MM.1S (cell line): ENCODE measurements at places on chromosomes 3 and 15.

- DNase-seq: no peak
- H3K27ac ChIP-seq: no peak overlapping the region
- no peaks in the 10 kb centered on the region for H3K4me1 ChIP-seq
- H3K36me3 ChIP-seq: no peaks in the 10 kb centered on the region
These were observed 98.1 kb upstream of the STRIT1 start for GRCh38 chr3:155391551-155391958.

DNA sequence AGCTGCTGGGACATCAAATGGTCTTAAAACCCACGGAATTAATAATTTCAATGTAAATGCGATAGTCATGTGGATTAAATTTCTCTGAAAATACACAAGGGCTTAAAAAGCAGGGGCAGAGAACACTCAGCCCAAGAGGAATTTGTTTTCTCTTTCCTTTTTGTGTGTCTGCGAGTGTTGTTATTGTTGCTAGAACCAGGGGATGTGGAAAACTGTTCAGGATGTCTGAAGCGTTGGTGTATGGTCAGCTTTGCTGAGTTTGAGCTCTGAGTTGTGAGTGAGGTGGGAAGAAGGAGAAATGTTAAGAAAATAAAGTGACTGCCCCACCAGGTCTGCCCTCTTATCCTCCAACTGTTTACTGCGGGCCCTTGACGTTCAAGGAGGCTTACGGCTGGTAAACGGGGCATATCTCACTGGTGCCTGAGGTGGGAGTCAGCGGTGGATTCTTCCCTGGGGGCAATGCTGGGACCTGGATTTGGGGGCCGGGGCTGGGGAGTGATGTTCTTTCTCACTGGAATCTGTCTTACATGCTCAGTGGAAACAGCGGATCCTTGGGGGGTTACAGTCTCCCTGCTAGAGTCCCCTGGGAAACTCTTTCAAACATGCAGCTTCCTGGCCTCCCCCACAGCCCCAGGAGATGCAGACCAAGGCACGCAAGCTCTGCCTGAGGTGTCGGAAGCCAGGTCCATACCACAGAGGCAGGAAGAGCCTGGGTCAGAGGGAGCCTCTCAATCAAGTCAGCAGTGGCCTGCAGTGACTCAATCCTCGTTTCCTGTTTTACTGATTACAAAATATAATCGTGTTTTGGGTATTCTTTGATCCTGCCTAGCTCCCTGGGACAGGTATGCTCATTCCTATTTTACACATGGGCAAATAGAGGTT is 41.8 kb downstream of the ITGA11 start:
- no peak overlapping the region for H3K27ac ChIP-seq
- no peak overlapping the region for H3K4me3 ChIP-seq
- H3K36me3 ChIP-seq: no peaks in the 10 kb centered on the region
- DNase-seq: no peak
- no peaks in the 10 kb centered on the region for H3K27me3 ChIP-seq
- H3K4me1 ChIP-seq: no peaks in the 10 kb centered on the region

GRCh38 chr3:52554026-52554755 is 17.8 kb downstream of the UQCC5 start:
- no peak for DNase-seq
- H3K27me3 ChIP-seq: no peaks in the 10 kb centered on the region
- H3K36me3 ChIP-seq: peaks cover 9% of the 10 kb centered on the region; the same call in 1 of the 2 replicates
- H3K4me3 ChIP-seq: no peak overlapping the region
- no peaks in the 10 kb centered on the region for H3K4me1 ChIP-seq

GRCh38 chr15:76718863-76719262 is 186.3 kb downstream of the SCAPER start:
- H3K36me3 ChIP-seq: no peaks in the 10 kb centered on the region
- no peak overlapping the region for H3K4me3 ChIP-seq
- no peak for DNase-seq
- no peaks in the 10 kb centered on the region for H3K27me3 ChIP-seq
- H3K27ac ChIP-seq: no peak overlapping the region
- H3K4me1 ChIP-seq: no peaks in the 10 kb centered on the region

DNA sequence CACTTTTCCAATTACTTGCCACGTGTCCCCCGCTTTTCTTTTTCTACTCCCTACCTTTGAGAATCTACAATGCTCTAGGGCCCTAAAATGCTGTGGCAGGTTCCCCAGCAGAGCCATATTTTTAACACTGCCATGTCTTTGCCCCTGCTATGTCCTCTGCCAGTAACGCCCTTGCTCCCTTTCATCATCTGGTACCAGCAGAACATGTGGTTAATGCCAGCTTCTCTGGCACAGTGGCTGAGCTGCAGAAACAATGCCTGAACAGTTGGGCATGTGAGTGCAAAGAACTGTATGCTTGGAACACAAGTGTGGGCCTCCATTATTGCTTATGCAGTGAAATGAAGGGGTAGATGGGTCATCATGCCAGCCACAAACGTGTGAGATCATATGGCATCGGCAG is 287.6 kb downstream of the NEK10 start:
- H3K27me3 ChIP-seq: no peaks in the 10 kb centered on the region
- no peaks in the 10 kb centered on the region for H3K36me3 ChIP-seq
- DNase-seq: no peak
- H3K4me3 ChIP-seq: no peak overlapping the region
- peaks cover 10% of the 10 kb centered on the region; the same call in 1 of the 2 replicates for H3K4me1 ChIP-seq

GRCh38 chr3:43641306-43642114 is 19.7 kb upstream of the ANO10 start:
- no peak overlapping the region for H3K4me3 ChIP-seq
- H3K36me3 ChIP-seq: no peaks in the 10 kb centered on the region
- no peak for DNase-seq
- H3K27ac ChIP-seq: no peak overlapping the region
- H3K4me1 ChIP-seq: peaks cover 13% of the 10 kb centered on the region

GRCh38 chr15:35871812-35872211 is 325.8 kb upstream of the DPH6 start:
- no peaks in the 10 kb centered on the region for H3K27me3 ChIP-seq
- DNase-seq: no peak
- no peaks in the 10 kb centered on the region for H3K36me3 ChIP-seq
- no peak overlapping the region for H3K4me3 ChIP-seq
- H3K27ac ChIP-seq: no peak overlapping the region
- no peaks in the 10 kb centered on the region for H3K4me1 ChIP-seq

- no peaks in the 10 kb centered on the region for H3K36me3 ChIP-seq
- no peak for DNase-seq
- no peak overlapping the region for H3K4me3 ChIP-seq
- H3K27ac ChIP-seq: no peak overlapping the region
These were observed 57.4 kb upstream of the ULK4 start for GRCh38 chr3:42019144-42019952.

- H3K4me1 ChIP-seq: no peaks in the 10 kb centered on the region
- H3K27me3 ChIP-seq: no peaks in the 10 kb centered on the region
- no peak overlapping the region for H3K27ac ChIP-seq
- no peak overlapping the region for H3K4me3 ChIP-seq
- DNase-seq: no peak
- no peaks in the 10 kb centered on the region for H3K36me3 ChIP-seq
These were observed 30.1 kb downstream of the FAIM start for GRCh38 chr3:138638641-138639040.

GRCh38 chr15:41483519-41483918 is 10.2 kb upstream of the ITPKA start:
- no peaks in the 10 kb centered on the region for H3K36me3 ChIP-seq
- H3K4me1 ChIP-seq: peaks cover 19% of the 10 kb centered on the region
- no peaks in the 10 kb centered on the region for H3K27me3 ChIP-seq
- no peak overlapping the region for H3K4me3 ChIP-seq
- no peak for DNase-seq

DNA sequence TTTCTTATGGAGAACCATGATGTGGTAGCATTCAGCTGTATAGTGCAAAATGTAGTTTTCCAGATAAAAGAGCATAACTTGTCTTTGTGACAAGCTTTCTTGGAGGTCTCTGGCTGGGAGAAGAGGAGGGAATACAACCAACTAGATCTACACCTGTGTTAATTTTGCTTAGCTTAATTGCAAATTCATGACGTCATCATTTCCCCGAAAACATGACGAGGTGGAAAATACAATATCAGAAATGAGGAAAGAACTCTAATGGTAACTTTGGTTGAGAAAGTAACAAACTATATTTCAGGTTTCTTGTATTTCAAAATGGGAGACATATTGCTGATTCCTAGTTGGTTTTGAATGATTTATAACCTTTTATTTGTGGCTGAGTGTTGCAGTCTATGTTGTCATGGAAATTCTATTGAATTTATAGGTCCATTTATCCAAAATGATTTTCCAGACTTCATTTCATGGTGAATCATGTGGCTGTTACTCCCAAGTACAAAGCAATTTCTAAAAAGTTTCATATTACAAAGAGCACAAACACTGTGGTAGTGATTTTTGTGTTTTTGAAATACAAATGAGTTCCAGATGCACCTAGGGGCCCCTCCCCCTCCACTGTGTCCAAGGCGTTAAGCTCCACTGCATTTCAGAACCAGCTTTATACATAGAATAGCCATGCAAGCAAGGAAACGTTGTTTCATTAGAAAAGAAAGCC is 307.2 kb downstream of the FEZF2 start:
- H3K4me1 ChIP-seq: no peaks in the 10 kb centered on the region
- no peak overlapping the region for H3K27ac ChIP-seq
- H3K4me3 ChIP-seq: no peak overlapping the region

- H3K27me3 ChIP-seq: no peaks in the 10 kb centered on the region
- DNase-seq: no peak
- H3K36me3 ChIP-seq: no peaks in the 10 kb centered on the region
- no peak overlapping the region for H3K4me3 ChIP-seq
These were observed 52.4 kb downstream of the ILDR1 start for GRCh38 chr3:121969631-121970030.

GRCh38 chr3:43640681-43641080 is 18.9 kb upstream of the ANO10 start:
- DNase-seq: no peak
- no peaks in the 10 kb centered on the region for H3K36me3 ChIP-seq
- no peak overlapping the region for H3K4me3 ChIP-seq
- H3K27ac ChIP-seq: no peak overlapping the region
- peaks cover 13% of the 10 kb centered on the region for H3K4me1 ChIP-seq

- no peak for DNase-seq
- H3K27ac ChIP-seq: no peak overlapping the region
- no peaks in the 10 kb centered on the region for H3K27me3 ChIP-seq
- H3K4me3 ChIP-seq: no peak overlapping the region
- H3K36me3 ChIP-seq: no peaks in the 10 kb centered on the region
These were observed 52.2 kb downstream of the SEMA5B start for GRCh38 chr3:122975163-122975923.

- no peaks in the 10 kb centered on the region for H3K27me3 ChIP-seq
- H3K4me3 ChIP-seq: no peak overlapping the region
- H3K27ac ChIP-seq: no peak overlapping the region
- no peak for DNase-seq
These were observed 66.1 kb downstream of the WHAMM start for GRCh38 chr15:82875411-82876003.

GRCh38 chr15:48371961-48372360 is 40.7 kb downstream of the DUT start:
- no peak overlapping the region for H3K27ac ChIP-seq
- DNase-seq: no peak
- H3K27me3 ChIP-seq: no peaks in the 10 kb centered on the region
- no peaks in the 10 kb centered on the region for H3K4me1 ChIP-seq

DNA sequence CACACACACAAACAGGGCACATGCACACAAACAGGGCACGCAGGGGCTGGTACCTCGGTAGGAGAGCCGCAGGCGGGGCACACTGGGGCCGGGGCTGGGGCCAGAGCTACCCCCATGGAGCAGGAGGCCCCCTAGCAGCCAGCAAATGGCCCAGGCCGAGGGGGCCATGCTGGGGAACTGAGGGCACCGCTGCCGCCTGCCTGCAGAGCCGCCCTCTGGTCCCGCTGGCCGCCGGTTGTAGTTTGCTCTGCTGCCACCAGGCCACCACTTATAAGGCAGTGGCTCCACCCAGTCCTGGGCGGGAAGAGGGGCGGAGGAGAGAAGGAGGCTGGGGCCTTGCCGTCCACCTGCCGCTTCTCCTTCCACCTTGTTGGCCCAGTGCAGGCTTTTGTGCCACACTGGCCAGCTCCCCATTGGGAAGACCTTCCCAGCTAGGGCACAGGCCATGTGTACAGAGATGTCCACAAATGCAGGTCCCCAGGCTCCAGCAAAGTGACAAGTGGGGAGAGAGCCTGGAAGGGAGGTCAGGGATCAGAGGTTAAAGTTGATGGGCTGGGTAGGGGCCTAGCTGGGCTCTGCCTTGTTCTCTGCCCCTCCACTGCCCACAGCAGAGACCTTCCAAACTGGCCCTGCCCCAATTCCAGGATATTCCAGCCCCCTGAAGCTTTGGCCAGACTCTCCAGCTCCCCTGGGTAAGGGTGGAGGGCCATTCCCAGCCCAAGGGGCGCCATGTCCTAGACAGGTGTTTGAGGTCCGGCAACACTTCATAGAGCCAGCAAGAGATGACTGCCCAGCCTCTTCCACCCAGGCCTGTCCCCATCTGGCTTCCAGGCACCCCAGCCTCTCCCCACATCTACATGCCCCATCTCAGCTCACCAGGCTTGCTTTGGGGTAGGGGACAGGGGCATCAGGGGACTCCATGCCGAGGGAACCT is at the start of gene SEMA3G:
Gene SEMA3G, minus strand, starts transcription at position 244 of the 934 bp plus-strand sequence. Its CDS starts 76 bp downstream, at position 168.
- H3K27ac ChIP-seq: no peak within 1 kb of the TSS
- H3K4me1 ChIP-seq: peaks cover 5% of the 10 kb centered on the region
- H3K36me3 ChIP-seq: no peaks in the 10 kb centered on the region

- H3K36me3 ChIP-seq: no peaks in the 10 kb centered on the region
- no peak for DNase-seq
- H3K4me1 ChIP-seq: no peaks in the 10 kb centered on the region
- H3K27ac ChIP-seq: no peak overlapping the region
- no peak overlapping the region for H3K4me3 ChIP-seq
- no peaks in the 10 kb centered on the region for H3K27me3 ChIP-seq
These were observed 10.3 kb downstream of the PIK3CA start for GRCh38 chr3:179158336-179159039.

DNA sequence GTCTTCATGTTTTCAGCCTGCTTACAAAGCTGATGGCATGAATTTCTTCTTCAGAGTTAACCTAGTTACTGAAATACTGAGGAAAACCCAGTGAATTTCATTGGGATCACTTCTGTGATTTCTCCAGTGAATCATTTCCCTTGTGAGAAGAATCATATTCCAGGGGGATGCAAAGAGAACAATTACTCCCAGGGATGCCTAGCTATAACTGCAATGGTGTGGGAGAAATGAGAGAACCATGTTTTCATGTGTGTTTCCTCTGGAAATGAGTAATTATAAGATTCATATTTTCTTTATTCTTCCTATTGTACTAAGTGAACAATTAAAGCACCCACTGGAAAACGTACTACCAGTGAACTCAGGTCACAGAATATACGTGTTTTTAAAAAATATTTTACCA is 485.4 kb downstream of the GRM7 start:
- H3K27ac ChIP-seq: no peak overlapping the region
- no peak for DNase-seq
- H3K36me3 ChIP-seq: no peaks in the 10 kb centered on the region
- H3K4me3 ChIP-seq: no peak overlapping the region
- H3K27me3 ChIP-seq: no peaks in the 10 kb centered on the region
- H3K4me1 ChIP-seq: no peaks in the 10 kb centered on the region

DNA sequence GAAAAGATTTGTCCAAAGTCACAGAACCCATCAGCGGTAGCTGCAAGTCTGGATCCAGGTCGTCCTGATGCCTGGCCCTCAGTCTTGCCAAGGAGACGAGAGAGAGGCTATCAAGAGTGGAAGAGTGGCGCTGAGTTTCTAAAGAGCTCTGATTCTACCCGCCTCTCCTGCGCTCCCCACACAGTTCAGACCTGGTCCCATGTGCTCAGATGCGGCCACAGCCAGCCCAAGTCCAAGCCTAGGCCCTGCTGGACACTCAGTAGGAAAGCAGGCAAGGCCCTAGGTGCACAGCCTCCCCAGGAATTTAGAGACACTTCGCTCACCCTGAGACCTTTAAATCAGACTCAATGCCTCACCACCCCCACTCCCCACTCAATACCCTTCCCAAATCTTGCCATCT is 32.4 kb downstream of the CCDC12 start:
- H3K27me3 ChIP-seq: no peaks in the 10 kb centered on the region
- H3K4me3 ChIP-seq: no peak overlapping the region
- no peak overlapping the region for H3K27ac ChIP-seq
